ENCODE measurements at places on chromosomes 12 and 14.

GRCh38 chr14:85529803-85530574, at the start of gene FLRT2:
Gene FLRT2, plus strand, starts transcription at chr14:85530144. Its CDS starts 91,371 bp downstream, at chr14:85621515.
- DNase-seq, result no peak

- DNase-seq, result no peak
Measured at GRCh38 chr12:29242921-29243431, 93.9 kb downstream of the FAR2 start.

DNA sequence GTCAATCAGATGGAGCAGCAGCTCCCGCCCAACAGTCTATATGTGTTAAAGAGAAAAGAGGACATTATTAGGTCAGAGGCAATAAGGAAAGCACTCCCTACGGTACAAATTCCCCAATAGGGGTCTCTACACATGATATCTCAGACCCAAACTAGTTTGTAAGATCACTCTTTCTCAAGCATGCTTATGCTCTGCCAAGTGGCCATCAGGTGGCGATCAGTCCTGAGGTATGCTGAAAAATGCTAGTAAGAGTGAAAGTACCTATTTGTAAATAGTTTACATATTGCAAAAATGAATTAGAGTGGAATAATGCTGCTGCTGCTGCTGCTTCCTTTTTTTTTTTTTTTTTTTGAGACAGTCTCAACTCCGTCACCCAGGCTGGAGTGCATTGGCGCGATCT, 61.0 kb downstream of the CPM start:
- no peak for DNase-seq

DNA sequence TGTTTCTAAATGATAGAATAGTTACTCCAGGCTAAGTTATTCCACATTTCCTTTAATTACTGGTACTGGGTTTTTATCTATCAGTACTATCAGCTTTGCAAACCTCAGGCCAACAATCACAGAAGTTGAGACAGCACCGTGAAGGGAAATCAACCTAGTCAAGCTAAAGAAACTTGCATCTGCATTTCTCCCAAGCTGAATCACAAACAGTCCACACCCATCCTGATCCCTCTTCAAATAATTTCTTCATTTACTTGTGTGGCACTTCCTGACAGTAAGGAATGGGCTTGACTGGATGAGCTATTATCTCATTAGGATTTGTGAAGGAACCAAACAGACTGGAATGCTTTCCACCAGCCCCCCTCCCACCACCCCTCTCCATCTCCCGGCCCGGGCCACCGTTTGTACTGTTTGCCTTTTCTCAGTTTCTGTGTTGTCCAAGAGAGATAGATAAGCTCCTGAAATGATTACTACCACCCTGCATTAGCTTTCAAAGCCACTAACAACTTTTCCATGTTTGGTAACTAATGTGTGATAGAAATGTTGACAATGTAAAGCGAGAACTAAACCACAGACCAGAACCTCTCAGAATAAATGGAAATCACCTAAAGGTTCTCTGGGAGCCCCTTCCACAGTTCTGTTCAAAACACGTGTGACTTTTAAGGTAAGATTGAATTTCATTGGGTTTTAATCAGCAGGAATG, 236.3 kb downstream of the SLC25A21 start:
- no peak for DNase-seq

GRCh38 chr14:97107080-97107479, 309.9 kb downstream of the VRK1 start:
- DNase-seq, result no peak

DNA sequence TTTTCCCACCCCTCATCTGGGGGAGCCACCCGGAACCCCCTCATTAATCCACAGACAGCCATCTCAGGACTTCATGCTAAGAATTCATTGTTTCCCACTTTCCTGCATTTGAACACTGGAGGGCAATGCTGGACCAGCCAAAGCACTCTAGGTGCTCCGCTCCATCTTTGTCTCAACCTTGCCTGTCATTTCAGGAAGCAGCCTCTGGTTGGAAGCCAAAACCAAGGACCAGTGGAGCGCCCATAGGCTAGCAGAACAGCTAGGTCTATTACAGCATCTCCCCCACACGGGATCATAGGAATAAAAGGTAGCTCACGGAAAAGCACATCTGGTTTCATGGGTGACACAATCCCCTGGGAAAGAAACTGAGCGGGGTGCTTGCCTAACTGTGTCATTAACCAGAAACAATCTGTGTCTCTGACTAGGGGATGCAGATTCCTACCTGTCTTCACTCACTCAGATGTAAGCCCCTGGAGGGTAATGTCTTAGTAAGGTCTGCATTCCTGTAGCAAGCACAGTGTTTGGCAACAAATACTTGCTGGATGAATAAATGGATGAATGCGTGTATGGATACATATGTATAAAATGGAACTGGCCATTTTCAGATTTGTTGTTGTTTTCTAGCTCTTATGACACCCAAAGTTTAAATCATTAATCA, 197.0 kb downstream of the DAD1 start:
- no peak for DNase-seq

- DNase-seq, result no peak
Measured at GRCh38 chr14:53391631-53392285, 238.6 kb upstream of the DDHD1 start.

GRCh38 chr14:88551094-88551870, 3.5 kb downstream of the PTPN21 start:
- peak; percentile 25 for DNase-seq

GRCh38 chr14:99354166-99354875, 82.3 kb upstream of the BCL11B start:
- DNase-seq, result no peak

GRCh38 chr12:107418981-107419380, 266.6 kb upstream of the PWP1 start:
- no peak for DNase-seq
